ENCODE measurements at places on chromosomes 11 and 22. TPM values are rescaled to one million over a fixed set of nuclear protein-coding genes. Genes with fewer than 3 reads are reported as not detected.

ZNF280B gene
- 3.8 TPM for polyA plus RNA-seq

OR51B5 gene
- polyA plus RNA-seq = not detected

MYOD1 gene
- polyA plus RNA-seq = not detected

PHETA2 gene
- polyA plus RNA-seq = 1.6 TPM

CARD16 gene
- polyA plus RNA-seq = 173 TPM

TRIM29 gene
- not detected for polyA plus RNA-seq

TMPRSS13 gene
- polyA plus RNA-seq = 0.35 TPM

DDIAS gene
- 1.7 TPM for polyA plus RNA-seq

RIMBP3B gene
- polyA plus RNA-seq = 0.16 TPM

SEC14L6 gene
- polyA plus RNA-seq = not detected

ADM2 gene
- 1.5 TPM for polyA plus RNA-seq

KCNJ11 gene
- 0.80 TPM for polyA plus RNA-seq

MS4A2 gene
- polyA plus RNA-seq = not detected

TNKS1BP1 gene
- polyA plus RNA-seq = 5.5 TPM

SLC36A4 gene
- polyA plus RNA-seq = 25.5 TPM

YPEL4 gene
- not detected for polyA plus RNA-seq

SLC22A12 gene
- not detected for polyA plus RNA-seq

TMEM151A gene
- not detected for polyA plus RNA-seq

OR10S1 gene
- polyA plus RNA-seq = not detected

KCNE3 gene
- polyA plus RNA-seq = not detected

UPB1 gene
- polyA plus RNA-seq = not detected

DGCR6 gene
- 0.25 TPM for polyA plus RNA-seq

MRPL48 gene
- polyA plus RNA-seq = 61.0 TPM

OR52A1 gene
- polyA plus RNA-seq = not detected

SLC7A4 gene
- not detected for polyA plus RNA-seq

Measured in IgD-negative memory B cell (primary cell).